ENCODE measurements at places on chromosomes 16 and 17. TPM values are rescaled to one million over a fixed set of nuclear protein-coding genes. Genes with fewer than 3 reads are reported as not detected.

The CD68 gene
- total RNA-seq: 112 TPM

The C17orf78 gene
- total RNA-seq: not detected

The CDRT15L2 gene
- not detected for total RNA-seq

The EVPLL gene
- total RNA-seq: not detected

The MARVELD3 gene
- total RNA-seq: not detected

The ERN1 gene
- total RNA-seq: 31.0 TPM

The KCNJ2 gene
- 3.1 TPM for total RNA-seq

The UTS2R gene
- total RNA-seq: not detected
